ENCODE measurements at places on chromosomes 11 and 22.

GRCh38 chr11:117941163-117941707 lies 12.0 kb upstream of the TMPRSS13 start:
- DNase-seq = no peak
- no peaks in the 10 kb centered on the region for H3K27me3 ChIP-seq
- peaks cover 21% of the 10 kb centered on the region for H3K4me1 ChIP-seq
- H3K36me3 ChIP-seq = no peaks in the 10 kb centered on the region
- H3K4me3 ChIP-seq = no peak overlapping the region

DNA sequence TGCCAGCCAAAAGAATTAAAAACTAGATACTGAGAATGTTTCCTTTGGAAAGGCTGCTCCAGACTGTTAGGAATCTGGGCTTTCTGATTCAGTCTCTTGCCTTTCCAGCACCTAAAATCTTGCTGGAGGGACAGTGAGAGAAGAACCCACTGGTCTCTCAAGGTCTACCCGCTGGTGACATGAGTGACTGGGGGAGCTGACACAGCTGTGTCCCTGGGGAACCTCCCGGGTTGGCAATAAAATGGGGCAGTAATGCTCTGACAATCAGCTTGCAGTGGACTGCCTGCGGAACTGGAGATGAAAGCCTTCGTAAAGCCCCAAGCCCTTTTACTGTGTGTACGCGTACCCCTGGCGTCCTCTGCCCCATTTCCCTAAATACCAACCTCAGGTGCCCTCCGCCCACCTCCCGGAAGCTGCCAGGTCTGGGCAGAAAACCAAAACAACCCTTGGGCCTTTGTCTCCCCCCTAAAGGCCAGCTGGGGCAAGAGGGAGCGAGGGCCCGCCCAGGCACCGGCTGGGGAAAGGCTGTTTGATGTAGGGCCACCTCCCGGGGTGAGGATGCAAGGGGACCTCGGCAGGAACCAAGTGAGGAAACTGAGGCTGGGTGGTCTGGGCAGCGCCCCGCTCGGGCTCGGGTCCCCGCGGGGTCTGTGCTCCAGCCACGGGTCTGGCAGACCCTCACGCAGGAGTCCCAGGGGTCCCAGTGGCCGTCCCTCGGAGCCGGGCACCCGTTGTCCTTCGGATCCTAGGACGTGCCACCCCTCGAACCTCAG lies 741 bp downstream of the CARS1 start:
- peak; percentile 49 for DNase-seq
- peaks cover 22% of the 10 kb centered on the region for H3K36me3 ChIP-seq
- peak overlapping the region; percentile 92 for H3K4me3 ChIP-seq
- H3K27me3 ChIP-seq = no peaks in the 10 kb centered on the region
- H3K27ac ChIP-seq = peak overlapping the region; percentile 80

GRCh38 chr11:125777309-125777708 lies 1.3 kb downstream of the PATE2 start:
- DNase-seq = no peak
- H3K4me1 ChIP-seq = no peaks in the 10 kb centered on the region
- no peak overlapping the region for H3K27ac ChIP-seq
- peaks cover 17% of the 10 kb centered on the region for H3K27me3 ChIP-seq
- no peak overlapping the region for H3K4me3 ChIP-seq

DNA sequence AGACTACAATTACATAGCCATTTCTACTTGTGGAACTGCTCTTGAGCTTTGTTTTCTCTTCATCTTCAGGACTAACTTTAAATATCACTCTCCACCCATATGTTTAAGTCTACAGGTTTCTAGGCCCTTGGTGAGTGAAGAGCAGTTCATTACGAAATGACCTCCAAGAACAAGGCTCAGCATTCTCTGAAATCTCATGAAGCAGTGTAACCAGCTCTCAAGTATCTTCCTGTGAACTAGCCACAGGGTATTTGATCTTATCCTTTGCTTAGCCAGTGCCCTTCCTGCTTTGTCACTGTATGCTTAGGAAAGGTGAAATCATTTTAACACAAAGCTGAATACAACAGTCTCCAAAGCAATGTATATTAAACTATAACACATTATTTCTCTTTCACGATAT lies 20.4 kb upstream of the LYVE1 start:
- H3K4me1 ChIP-seq = no peaks in the 10 kb centered on the region
- H3K36me3 ChIP-seq = no peaks in the 10 kb centered on the region
- H3K27me3 ChIP-seq = no peaks in the 10 kb centered on the region
- no peak for DNase-seq
- no peak overlapping the region for H3K4me3 ChIP-seq
- no peak overlapping the region for H3K27ac ChIP-seq

DNA sequence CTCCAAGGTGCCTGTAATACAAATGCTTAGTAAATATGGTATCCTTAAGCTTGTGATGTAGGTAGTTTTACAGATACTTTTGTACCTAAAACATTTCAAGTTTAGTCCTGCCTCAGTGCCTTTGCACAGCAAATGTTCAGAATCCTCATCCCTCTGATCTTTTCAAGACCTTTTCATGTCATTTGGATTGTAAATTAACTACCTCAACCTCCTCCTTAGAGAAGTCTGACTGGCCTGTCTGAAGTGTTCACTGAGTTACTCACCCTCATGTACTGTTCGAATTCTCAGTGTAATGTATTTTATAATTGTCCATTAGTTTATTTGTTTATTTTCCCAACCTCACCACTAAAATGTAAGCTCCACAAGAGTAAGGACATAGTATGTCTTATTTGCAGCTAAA lies 147.5 kb downstream of the ELP4 start:
- peaks cover 3% of the 10 kb centered on the region for H3K36me3 ChIP-seq
- H3K27ac ChIP-seq = no peak overlapping the region
- no peak overlapping the region for H3K4me3 ChIP-seq

- H3K4me1 ChIP-seq = peaks cover 6% of the 10 kb centered on the region
- H3K27me3 ChIP-seq = peaks cover 4% of the 10 kb centered on the region
- no peak overlapping the region for H3K4me3 ChIP-seq
- H3K36me3 ChIP-seq = no peaks in the 10 kb centered on the region
- DNase-seq = peak; percentile 20
- H3K27ac ChIP-seq = no peak overlapping the region
Measured at GRCh38 chr11:69683764-69684333, 8.7 kb upstream of the LTO1 start.

GRCh38 chr11:71321433-71322191 lies 69.2 kb upstream of the SHANK2 start:
- no peaks in the 10 kb centered on the region for H3K4me1 ChIP-seq
- DNase-seq = no peak
- no peak overlapping the region for H3K4me3 ChIP-seq
- H3K36me3 ChIP-seq = no peaks in the 10 kb centered on the region
- no peak overlapping the region for H3K27ac ChIP-seq
- peaks cover 23% of the 10 kb centered on the region for H3K27me3 ChIP-seq

DNA sequence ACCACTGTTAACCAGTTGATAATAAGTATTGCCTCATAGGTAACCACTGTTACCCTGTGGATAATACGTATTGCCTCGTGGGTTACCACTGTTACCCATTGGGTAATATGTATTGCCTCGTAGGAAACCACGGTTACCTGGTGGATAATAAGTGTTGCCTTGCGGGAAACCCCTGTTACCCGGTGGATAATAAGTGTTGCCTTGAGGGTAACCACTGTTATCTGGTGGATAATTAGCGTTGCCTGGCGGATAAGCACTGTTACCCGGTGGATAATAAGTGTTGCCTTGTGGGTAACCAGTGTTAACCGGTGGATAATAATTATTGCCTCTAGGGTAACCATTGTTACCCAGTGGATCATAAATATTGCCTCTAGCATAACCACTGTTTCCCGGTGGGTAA lies 27.3 kb upstream of the NXPE4 start:
- no peaks in the 10 kb centered on the region for H3K27me3 ChIP-seq
- no peaks in the 10 kb centered on the region for H3K36me3 ChIP-seq
- no peaks in the 10 kb centered on the region for H3K4me1 ChIP-seq

GRCh38 chr22:46546466-46547178 lies 9.2 kb upstream of the CELSR1 start:
- no peak overlapping the region for H3K27ac ChIP-seq
- H3K27me3 ChIP-seq = peaks cover 2% of the 10 kb centered on the region
- no peak for DNase-seq
